ENCODE measurements at places on chromosomes 3 and 15.

GRCh38 chr3:188152660-188153436, 1.1 kb upstream of the LPP start:
- DNase-seq, result no peak

DNA sequence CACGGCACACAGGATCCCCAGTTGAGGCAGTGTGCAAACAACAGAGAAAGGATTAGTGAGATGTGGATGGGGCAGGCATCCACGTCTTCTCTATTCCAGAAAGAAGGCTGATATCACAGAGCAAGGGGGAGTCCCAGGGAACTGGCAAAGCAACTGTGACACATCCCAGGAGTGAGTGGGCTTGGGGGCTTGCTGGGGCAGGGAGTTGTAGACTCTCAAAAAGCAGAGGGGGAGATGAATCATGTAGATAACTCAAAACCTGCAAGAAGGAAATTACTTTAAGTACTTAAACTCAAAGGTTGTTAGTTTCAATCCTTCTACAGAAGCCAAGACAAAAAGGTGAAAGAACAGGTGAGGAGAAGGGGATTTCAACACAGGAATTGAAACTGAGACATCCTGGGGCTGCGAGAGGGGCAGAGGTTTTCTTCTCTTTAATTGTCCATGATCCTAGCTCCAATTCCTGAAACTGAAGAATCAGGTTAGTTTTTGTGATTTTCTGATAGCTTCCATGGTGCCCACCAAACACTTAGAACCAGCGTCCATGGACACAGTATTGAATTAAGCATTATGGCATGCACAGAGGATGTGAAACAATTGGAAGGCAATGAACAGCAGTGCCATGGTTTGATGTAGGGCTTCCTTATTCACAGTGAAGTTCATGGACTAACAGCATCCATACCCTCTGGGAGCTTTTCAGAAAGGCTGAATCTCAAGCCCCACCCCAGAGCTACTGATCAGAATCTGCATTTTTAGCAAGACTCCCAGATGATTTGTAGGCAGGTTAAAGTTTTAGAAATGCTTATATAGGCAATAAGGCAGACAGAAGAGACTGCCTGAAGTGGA, 52.0 kb downstream of the CCR3 start:
- no peak for DNase-seq

GRCh38 chr3:101725194-101725889, 928 bp downstream of the CEP97 start:
- peak; percentile 51 for DNase-seq

DNA sequence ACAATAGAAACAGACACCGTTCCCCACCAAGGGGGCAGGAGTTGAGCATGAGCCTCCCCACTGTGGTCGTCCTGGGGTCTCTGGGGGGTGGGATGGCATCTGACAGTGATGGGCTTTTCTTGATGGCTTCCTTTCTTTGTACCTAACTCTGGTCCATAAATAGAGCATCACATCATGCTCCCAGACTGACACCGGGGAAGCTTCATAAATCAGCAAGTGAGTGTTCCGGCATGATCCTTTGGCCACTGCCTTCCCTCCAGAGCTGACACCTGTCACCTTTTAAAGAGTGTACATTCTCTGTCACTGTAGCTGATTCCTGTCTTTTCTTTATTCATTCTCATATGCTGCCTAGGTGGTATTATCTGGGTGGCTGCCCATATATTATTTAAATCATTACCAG, 129.9 kb downstream of the ROBO2 start:
- no peak for DNase-seq

- DNase-seq, result no peak
These were observed 988 bp upstream of the NFKBIZ start for GRCh38 chr3:101848326-101848725.

GRCh38 chr3:126245811-126246727, 65.7 kb upstream of the ALDH1L1 start:
- no peak for DNase-seq

DNA sequence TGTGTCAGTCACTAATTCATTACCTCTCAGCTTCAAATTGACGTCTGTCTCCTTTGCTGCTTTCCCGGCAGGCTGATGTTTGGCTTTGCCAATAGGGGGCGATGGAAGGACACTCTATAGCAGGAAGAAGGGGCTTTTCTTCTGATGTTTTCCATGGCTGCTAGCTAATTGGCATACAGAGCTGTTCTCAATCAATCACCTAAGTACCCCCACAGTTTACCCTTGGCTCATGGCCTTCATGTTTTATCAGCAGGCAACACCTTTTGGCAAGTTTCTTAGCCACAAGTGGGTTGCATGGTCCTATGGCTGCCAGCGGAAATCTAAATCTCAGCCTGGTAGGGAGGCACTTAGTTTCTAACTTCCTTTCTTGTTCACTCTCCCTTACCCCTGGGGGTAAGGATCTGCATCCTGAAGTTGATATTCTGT, 45.0 kb downstream of the ESYT3 start:
- no peak for DNase-seq

- no peak for DNase-seq
These were observed 37.0 kb downstream of the MAPK6 start for GRCh38 chr15:52056001-52056400.

- DNase-seq, result no peak
These were observed 1.7 kb downstream of the PKM start for GRCh38 chr15:72229076-72229946.

DNA sequence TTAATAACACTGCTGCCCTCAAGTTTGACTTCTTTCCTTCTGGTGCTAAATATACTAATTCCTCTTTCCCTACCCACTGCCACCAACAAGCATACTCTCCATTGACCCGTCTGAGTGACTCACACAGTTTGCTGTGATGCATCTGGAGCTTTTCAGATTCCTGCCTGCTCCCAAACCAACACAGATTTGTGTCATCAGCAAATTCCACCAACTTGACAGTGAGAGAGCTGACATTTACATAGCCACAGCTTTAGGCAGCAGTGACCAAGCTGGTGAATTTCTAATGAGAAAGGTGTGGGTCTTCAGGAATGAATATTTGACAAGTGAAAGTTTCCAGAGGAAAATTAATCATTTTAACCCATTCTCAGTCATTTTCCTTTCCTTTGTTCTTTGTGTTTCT, 96.5 kb upstream of the PRICKLE2 start:
- DNase-seq, result no peak

Measured in SW 1271 (cell line).